ENCODE measurements at places on chromosomes 7 and 10. TPM values are rescaled to one million over a fixed set of nuclear protein-coding genes. Genes with fewer than 3 reads are reported as not detected.

HPSE2 gene
- total RNA-seq, result 0.09 TPM

SUPV3L1 gene
- total RNA-seq, result 61.2 TPM

DNA sequence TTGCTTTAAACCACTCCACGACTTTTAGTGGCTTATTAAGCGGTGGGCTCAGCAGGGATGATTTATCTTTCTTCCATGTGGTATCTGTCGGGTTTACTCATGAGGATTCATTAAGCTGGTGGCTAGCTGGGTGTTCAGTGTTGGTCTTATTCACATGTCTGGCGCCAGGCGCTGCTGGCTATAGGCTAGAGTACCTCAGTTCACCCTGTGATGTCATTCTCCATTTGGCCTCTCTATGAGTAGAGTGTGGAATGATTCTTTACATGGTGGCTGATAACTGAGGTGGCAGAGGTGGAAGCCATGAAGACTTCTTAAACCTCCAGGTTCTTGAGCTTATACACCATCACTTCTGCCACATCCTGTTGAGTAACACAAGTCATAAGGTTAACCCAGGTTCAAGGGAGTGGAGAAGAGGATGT lies 115.4 kb downstream of the MLLT10 start:
- ATAC-seq, result peak; percentile 64

ARL4A gene
- total RNA-seq, result 16.7 TPM

- ATAC-seq, result no peak
Observed at GRCh38 chr7:139183878-139184338, 47.1 kb upstream of the UBN2 start.

DNA sequence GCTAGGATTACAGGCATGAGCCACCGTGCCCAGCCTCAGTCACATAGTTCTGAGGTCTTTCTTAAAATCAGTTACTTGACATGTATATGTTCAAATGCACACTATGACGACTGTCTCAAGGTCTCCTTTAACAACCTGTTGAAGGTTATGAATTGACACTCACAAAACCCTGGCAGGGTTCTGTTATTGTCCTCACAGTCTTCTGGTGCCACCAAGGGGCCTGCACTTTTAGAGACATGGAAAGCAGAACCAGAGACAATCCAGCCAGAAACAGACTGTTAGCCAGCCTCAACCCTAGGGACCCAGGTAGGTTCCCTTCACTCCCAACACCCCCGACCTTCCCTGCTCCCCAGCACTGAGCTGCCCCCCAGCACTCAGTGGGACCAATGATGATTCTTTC lies 26.4 kb downstream of the TEX36 start:
- no peak for ATAC-seq

DNA sequence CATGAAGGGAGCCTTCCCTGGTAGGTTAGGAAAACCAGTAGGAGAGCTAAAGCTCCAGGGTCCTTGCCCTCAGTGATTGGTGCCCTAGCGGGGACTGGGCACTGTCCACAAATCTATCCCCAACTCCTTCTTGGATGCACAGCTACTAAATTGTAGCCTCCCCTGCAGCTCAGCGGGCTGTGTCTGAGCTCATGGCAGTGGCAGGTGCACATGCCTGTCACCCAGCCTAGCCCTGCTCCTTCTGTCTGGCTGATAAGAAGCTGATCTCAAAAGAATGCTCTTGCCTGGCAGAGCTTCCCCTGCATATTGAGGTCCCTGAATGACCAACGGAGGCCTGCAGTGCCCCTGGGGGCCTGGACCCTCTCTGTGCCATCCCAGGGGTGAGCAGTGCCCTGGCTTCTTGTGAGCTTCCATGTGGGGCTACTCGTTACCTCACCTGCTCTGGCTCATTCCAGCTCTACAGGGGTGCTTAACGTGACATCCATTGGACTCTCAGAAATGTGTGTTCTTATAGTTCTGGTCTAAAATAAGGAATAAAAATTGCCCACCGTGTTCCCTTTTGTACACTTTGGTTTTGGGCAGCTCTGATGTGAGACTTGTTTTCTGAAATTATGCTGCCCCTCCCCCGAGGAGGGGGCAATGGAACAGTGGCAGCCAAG lies 59.8 kb upstream of the ANTXRL start:
- ATAC-seq, result no peak

PPP1R9A gene
- 13.3 TPM for total RNA-seq

GRCh38 chr10:34406463-34407323 lies 408.4 kb downstream of the PARD3 start:
- no peak for ATAC-seq

GRCh38 chr7:45244981-45245380 lies 87.4 kb downstream of the RAMP3 start:
- no peak for ATAC-seq

DNA sequence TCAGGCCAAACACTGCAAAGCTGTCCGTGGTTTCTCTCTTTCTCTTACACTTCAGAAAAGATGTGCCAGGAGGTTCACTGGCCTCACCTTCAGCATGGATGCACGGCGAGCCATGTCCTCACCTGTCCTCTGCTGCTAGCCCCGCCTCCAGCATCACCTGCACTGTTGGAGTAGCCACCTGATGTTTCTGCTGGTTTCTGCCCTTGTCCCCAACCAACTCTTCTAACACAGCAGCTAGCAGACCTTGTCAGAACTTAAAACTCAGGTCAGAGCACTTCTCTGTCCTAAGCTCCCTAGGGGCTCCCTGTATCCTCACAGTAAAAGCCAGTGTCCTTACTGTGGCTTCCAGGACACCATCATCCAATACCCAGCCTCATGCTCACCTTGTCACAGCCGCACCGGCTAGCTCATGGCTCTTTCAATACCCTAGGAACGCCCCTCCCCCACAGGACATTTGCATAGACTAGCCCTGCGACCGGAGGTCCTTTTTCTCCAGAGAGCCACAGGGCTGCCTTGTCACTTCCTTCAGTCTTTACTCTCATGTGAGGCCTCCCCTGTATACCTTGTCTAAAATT lies 15.2 kb downstream of the PALD1 start:
- ATAC-seq, result no peak

TMEM184A gene
- 0.45 TPM for total RNA-seq

- ATAC-seq, result no peak
Observed at GRCh38 chr10:21368022-21368582, 157.4 kb downstream of the SKIDA1 start.

Data from motor neuron (in vitro differentiated cells).